EH (cell line): ENCODE measurements at places on chromosomes 12 and 14.

DNA sequence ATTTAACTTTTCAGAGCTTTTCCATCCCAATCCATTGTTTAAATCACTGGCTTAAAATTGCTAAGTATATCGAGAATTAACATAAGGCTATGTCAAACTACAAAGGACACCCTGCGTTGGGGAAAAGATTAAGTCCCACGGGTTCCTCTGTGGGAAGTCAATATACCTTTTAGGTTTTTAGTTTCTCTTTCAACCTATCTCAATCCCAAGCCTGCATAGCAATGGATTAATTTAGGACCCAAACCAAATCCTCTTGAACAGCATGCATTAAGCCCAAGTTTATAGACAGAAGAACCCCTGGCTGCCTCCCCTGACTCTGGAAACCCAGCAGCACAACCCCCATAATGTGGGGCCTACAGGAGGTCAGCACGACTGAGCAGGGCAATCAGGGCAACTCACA, 6.3 kb downstream of the CDCA4 start:
- no peak for DNase-seq

- no peak for DNase-seq
Measured at GRCh38 chr12:104624529-104624928, 167.8 kb downstream of the CHST11 start.

GRCh38 chr12:94435511-94435927, 24.1 kb downstream of the CEP83 start:
- DNase-seq = no peak

GRCh38 chr12:53325511-53326061, 4.2 kb upstream of the AAAS start:
- DNase-seq = peak; percentile 24
